PC-3 (cell line): ENCODE measurements at places on chromosomes 13 and 19.

- peak; percentile 33 for DNase-seq
These were observed at the start of gene PDE4A for GRCh38 chr19:10420444-10421239. TSS of gene PDE4A (plus strand) at chr19:10420538. CDS start at chr19:10420765, 227 bp downstream.

GRCh38 chr19:50870417-50871089, 2.7 kb upstream of the KLK2 start:
- DNase-seq = no peak

GRCh38 chr13:60311527-60311926, 85.5 kb upstream of the TDRD3 start:
- no peak for DNase-seq

DNA sequence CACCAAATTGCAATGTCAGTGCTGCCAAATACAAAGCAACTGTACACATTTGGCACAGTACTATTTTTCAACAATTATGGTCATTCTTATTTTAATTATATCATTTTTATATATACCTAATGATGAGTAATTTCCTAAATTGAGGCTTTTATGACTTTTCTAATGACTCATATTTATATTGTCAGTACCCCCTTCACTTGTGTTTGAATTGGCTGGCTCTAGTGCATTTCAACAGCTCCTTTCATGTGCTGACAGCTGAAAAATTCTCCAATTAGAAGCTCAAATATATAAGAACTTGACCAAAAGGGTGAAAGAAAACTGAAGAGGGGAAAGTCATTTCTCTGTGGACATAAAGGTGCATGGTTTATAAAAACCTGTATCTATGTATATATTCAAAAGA, 263.3 kb downstream of the SLITRK1 start:
- peak; percentile 75 for DNase-seq

- no peak for DNase-seq
These were observed 143.4 kb downstream of the CYSLTR2 start for GRCh38 chr13:48797127-48797526.

GRCh38 chr13:100666124-100666523, 8.5 kb downstream of the TMTC4 start:
- no peak for DNase-seq

DNA sequence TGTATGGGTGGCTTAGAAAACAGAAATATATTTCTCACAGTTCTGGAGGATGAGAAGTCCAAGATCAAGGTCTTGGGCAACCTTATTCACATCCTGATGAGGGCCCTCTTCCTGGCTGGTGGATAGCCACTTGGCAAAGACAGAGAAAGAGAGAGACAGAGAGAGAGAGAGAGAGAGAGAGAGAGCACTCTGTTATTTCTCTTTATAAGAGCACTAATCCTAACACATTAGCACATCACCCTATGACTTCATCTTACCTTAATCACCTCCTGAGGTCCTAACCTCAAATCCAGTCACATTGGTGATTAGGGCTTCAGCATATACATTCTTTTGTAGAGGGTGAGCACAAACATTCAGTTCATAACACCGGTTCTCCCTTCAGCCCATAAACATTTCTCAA, 430.3 kb downstream of the EFNB2 start:
- DNase-seq = peak; percentile 32

- no peak for DNase-seq
These were observed 27.8 kb upstream of the MIER2 start for GRCh38 chr19:372306-372890.

GRCh38 chr19:52993342-52994178, 20.2 kb upstream of the ERVV-1 start:
- DNase-seq = peak; percentile 79

DNA sequence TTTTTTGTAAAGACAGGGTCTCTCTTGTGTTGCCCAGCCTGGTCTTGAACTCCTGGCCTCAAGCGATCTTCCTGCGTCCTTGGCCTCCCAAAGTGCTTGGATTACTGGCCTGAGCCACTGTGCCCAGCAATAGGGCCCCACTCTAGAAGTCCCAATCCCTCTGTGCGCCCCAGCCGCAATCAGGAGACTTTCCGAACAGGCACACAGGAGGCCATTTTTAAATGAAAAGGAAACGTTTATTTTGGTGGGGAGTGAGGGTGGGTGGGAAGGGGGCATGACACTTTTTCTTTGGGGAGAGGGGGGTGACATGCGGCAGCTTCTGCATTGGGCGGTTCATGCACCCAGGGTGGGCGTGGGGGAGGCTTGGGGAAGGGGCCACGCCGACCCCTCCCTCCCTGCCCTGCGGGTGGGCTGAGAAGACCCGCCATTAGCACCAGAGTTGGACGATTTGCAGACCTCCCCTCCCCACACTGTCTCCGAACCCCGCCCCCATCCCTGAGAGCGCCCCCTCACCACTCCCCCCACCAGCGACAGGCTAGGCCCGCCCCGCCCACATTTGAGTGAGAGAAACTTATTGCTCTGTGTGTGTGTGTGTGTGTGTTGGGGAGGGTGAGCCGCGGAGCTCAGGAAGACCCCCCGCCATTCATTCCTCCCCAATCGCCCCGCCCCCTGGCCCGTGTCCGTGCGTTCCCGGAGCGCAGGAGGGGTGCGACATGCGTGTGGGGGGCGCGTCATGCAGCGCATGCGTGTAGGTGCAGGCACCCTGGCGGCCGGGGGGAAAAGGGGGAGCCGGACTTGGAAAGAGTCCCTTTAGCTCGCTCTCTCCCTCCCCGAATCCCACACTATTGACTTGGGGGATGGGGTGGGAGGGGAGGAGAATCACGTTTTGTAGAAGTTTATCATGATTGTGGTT, 17.2 kb downstream of the KCNC3 start:
- peak; percentile 56 for DNase-seq

GRCh38 chr13:94323764-94324758, 155.4 kb downstream of the DCT start:
- DNase-seq = no peak

GRCh38 chr13:23817830-23818229, 71.4 kb downstream of the MIPEP start:
- no peak for DNase-seq

- DNase-seq = no peak
These were observed 14.0 kb upstream of the NEK3 start for GRCh38 chr13:52173373-52173772.

DNA sequence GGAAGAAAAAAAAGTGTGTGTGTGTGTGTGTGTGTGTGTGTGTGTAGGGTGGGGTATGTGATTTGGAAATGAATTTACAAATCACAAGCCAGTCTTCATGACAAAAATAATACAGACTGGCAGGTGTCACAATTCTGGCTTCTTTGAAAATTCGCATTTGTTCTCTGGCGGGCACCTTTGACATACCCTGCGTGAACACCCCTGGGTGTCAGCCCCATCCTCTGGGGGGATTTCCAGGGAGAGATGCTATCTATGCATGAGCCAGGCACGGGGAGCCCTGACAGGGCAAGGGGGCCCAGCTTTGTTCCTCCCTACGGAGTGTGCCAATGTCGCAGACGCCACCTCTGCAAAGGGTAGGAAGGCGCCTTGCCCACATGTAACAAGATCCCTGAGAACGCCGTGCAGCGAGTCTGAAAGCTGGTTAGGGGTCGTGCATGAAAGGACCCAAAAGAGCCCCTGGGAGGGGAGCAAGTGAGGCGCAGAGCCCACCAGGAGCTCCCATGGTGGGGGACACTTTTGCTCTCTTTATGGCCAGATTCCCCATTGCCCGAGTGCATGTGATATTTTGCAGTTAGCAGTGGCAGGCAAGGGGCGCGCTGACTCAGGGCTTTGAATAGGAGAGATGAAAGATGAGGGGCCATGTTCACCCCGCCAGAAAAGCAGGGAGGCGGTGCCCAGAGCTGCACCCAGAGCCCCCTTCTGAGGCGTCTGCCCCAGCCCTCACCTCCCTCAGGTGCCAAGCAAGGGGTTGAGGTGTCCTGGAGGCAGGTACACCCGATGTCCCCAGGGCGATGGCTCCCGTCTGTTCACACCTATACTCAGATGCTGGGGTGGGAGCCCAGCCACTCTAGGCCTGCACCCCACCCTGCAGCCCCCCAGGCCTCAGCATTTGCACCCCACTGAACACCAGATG, 45.3 kb downstream of the KLF2 start:
- no peak for DNase-seq

DNA sequence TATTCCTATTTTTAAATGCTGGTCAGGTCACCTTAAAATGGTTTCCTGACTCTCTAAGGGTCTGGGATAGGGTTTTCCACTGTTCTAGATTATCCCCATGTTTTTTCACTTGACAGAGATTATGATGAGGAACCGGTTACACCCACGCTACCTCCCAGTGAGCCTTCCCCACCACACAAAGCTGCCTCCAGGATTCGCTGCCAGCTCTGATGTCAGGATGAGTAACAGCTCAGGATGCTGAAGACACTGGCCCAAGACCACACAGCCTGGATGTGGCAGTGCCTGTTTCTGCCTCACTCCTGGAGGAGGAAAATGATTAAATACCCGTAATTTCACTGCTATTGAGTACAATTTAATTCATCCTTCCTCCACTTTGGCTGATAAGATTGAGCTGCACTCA, 22.9 kb downstream of the ZNF114 start:
- DNase-seq = peak; percentile 89

- DNase-seq = no peak
These were observed 101.0 kb downstream of the ZIC5 start for GRCh38 chr13:99870541-99870940.

GRCh38 chr13:105272660-105273631, 1262.5 kb downstream of the EFNB2 start:
- no peak for DNase-seq

GRCh38 chr13:99129050-99129449, 71.6 kb upstream of the UBAC2 start:
- no peak for DNase-seq

DNA sequence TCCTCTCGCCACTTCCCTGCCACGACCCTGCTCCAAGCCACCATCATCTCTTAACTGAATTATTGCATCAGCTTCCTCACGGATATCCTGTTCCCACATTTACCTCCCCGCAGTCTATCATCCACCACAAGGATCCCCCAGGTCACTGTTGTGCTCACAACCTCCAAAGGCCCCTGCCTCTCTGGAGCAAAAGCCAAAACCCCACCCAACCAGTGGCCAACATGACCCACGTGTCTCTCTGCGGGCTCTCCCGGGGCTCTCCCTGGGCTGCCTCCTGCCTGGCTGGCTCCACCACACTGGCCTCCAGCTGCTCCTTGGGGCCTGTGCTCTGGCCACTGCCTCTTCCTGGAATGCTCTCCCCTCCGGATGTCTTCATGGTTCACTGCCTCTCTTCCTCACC, 809.3 kb downstream of the UQCRFS1 start:
- no peak for DNase-seq

GRCh38 chr13:67094952-67095351, 135.2 kb downstream of the PCDH9 start:
- DNase-seq = no peak

DNA sequence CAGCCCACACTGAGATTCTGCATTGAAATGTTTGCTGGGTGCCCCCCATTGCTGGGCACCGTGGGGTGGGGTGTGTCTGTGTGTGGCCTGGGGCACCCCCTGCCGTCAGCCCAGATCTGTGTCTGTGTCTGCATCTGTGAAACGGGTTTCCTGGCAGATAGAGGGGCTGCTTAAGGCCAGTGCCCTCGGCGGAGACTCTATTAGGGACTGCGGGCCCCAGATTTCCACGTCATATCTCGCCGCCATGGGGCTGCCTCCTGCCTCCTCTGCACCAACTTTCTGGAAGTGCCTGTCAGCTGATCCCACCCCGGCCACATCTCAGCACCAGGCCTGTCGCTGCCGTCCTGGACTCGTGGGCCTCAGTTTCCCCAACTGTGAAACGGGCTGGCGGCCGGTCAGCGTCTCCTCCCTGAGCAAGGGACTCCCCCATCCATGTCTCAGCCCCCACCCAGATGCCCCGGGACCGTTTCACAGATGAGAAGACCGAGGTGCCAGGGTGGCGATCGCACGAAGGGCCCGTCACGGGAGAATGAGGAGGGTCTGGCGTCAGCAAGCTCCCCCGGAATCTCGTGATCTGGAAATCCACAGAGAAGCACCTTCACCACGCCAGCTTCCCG, 21.4 kb downstream of the ARID3A start:
- DNase-seq = no peak

DNA sequence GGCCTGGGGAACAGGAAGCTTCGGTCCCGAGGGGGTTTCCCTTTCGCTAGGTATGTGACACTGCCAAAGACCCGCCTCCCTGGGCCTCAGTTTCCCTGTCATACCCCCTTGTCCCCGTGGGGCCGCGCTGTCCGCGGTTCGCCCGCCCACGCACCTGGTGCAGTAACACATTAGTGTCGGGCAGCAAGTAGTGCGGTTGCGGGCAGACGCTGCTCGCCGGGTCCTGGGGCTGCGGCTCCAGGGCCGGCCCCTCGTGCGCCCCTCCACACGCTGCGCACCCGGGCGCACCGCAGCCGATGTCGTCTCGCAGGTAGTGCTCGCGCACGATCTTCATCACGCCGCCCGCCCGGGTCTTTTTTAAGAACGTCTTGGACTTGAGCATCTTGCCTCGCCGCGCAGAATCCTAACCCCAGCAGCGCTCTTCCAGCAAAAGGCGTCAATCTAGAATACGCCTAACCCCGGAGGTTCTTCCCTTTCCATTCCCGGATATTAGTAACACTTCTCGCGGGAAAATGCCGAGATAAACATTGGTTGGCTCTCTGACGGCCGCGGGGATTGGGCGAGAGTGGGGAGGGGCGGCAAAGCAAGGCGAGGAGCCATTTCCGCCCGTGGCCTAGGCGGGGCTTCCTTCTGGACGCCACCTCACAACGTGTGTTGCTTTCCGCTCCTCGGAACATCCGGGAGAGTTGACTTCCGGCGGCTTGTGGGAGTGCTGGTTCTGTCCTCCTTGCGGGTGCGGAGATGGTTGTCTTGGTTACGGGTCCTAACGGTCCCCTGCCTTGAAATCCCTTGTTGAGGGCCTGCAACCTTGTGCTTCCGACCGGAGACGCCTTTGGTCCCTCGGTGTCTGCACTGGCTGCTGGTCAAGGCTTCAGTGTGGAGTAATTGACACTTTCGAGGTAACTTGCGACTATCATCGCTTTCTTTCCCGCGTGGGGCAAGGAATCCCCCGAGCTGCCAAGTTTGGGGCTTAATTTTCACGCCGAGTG, at the start of the genes DIS3 and PIBF1:
TSS of gene DIS3 (minus strand) at position 450 of the 989 bp plus-strand sequence. CDS start at position 382, 68 bp downstream.
TSS of gene PIBF1 (plus strand) at position 683 of the 989 bp plus-strand sequence. CDS start 1,337 bp downstream, outside the sequence.
- DNase-seq = peak; percentile 95

GRCh38 chr13:29846475-29847256, 3.8 kb downstream of the UBL3 start:
- DNase-seq = no peak

DNA sequence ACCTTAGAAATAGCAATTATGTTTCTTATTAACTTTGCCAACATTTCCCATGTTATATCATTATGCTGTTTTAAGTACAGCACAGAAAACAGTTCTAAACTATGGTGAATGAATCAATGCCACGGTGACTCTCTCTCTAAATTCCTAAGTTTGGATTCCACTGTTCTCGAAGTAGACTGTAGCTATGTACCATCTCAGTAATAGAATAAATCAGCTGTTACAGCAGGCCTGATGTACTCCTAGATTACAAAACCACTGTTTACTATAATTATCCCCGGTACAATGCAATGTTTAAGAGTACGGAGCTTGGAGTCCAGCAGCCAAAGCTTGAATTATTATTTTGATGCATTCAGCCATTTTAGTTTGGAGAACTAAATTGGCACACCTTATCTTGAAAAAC, 476.3 kb upstream of the SLITRK1 start:
- no peak for DNase-seq

GRCh38 chr13:42615691-42616090, 41.7 kb downstream of the TNFSF11 start:
- DNase-seq = peak; percentile 25

GRCh38 chr19:53982611-53983010, 8.8 kb upstream of the CACNG6 start:
- DNase-seq = peak; percentile 67

GRCh38 chr13:109998684-109999533, 212.5 kb upstream of the IRS2 start:
- DNase-seq = peak; percentile 97
